ENCODE measurements at places on chromosomes 5 and 9.

GRCh38 chr9:92685022-92685421 is 15.1 kb upstream of the IPPK start:
- no peak for DNase-seq

DNA sequence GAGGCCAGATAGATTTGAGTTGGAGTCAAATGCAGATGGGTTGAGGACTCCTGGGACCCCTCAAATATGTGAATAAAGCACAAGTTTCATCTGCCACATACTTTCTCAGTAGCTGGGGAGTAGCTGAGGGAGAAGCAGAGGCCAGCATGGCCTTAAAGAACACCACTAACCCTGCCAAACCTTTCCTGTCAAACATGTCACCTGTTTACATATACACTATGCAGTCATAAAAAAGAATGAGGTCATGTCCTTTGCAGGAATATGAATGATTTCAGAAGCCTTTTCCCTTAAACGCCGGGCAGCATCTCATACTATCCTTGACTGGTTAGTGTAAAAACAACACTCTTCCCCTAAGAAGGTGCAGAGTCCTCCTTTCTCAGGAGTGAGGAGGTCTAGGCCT is 25.2 kb upstream of the HSD17B4 start:
- no peak for DNase-seq

DNA sequence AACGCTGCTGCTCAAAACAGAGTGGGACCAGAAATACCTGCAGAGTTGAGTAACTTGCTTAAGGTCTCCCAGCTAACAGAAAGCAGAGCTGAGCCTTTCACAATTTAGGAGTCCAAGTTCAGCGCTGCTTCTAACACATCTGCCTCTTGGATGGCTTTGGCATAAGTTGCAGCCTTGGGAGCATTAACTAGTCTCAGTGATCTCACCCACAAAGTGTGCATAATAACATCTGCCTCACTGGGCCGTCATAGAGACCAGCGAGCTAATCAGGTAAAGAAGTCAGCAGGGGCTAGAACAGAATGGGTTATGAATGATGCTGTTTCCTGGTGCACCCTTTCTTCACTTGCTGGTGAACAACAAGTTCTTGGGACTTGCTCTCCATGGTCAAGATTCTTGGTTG is 36.5 kb downstream of the WWC1 start:
- DNase-seq: no peak

GRCh38 chr5:102418531-102418930 is 80.3 kb downstream of the SLCO6A1 start:
- no peak for DNase-seq

- no peak for DNase-seq
Observed at GRCh38 chr5:119402555-119402954, 46.7 kb downstream of the TNFAIP8 start.

- DNase-seq: no peak
Observed at GRCh38 chr9:78928625-78929405, 631.9 kb downstream of the PSAT1 start.

- peak; percentile 31 for DNase-seq
Observed at GRCh38 chr5:75281716-75282465, 45.2 kb upstream of the ANKRD31 start.

DNA sequence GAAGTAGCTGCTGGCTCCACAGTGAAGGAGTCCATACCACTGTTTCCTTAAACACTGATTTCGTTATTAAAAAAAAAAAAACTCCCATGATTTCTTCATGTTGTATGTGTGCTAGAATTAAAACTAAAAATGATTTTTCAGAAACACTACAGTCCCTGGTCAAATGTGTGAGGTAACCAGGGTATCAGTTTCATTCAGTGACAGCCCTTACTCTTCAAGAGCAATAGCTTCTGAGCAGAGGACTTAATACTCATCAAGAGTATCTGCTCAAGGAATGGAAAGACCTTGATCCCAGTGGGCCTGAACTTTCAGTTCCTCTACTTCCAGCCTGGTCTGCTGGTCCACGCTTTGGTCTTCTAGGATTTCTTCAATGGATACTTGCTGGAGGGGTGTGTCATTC is 95.1 kb downstream of the BNC2 start:
- no peak for DNase-seq

DNA sequence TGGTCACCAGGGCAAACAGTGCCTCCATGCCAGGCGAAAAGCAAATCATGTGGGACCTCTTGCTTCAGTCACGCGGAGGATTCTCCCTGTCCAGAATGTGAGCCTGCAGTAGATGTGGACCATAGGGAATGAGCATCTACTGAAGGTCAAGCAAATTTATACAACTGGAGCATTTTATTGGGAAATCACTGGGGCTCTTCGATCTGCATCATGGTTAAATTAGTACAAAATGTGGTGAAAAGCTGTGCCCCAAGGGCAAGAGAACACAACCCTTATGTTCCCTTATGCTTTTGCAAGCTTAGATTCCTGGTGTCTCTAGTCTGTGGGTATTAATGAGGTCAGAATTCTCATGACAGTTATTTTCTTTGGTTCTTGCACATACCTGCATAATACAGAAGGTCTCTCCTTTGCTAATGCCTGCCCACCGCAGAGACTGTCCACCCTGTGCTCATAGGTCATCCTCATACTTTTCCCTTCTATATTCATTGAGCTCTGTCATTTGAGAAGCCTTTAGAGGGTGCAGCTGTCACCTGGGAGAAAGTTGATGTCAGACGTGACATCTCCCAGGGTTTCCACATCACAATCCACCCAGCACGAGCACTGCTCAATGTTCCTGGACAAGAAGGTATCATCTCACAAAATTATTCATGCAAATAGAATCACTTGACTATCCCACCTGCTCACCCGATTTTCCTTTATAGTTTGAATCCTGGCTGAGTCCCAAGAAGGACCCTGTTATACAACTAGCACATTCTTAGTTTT is 111.7 kb downstream of the NXNL2 start:
- peak; percentile 20 for DNase-seq

GRCh38 chr9:126700903-126701812 is 87.4 kb downstream of the LMX1B start:
- DNase-seq: no peak

GRCh38 chr5:77143998-77144836 is 57.1 kb upstream of the ZBED3 start:
- peak; percentile 61 for DNase-seq

DNA sequence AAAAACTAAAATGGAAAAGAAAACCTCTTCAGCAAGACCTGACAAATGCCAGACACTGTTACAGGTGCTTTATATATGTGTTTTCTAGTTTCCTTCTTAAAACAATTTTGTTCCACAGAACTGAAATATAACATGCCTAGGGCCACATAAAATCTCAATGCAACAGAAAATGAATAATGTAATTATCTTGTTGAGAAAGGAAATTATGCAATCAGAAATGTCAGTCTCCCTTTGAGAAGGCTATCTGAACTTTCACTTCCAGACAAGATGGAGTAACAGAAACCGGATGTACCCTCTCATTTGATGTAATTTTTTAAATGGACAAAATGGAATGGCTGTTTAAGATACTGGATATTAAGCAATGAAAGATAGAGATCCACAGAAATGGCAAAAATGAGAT is 79.2 kb downstream of the AGTPBP1 start:
- no peak for DNase-seq

- DNase-seq: no peak
Observed at GRCh38 chr5:124796495-124796894, 50.1 kb upstream of the ZNF608 start.

DNA sequence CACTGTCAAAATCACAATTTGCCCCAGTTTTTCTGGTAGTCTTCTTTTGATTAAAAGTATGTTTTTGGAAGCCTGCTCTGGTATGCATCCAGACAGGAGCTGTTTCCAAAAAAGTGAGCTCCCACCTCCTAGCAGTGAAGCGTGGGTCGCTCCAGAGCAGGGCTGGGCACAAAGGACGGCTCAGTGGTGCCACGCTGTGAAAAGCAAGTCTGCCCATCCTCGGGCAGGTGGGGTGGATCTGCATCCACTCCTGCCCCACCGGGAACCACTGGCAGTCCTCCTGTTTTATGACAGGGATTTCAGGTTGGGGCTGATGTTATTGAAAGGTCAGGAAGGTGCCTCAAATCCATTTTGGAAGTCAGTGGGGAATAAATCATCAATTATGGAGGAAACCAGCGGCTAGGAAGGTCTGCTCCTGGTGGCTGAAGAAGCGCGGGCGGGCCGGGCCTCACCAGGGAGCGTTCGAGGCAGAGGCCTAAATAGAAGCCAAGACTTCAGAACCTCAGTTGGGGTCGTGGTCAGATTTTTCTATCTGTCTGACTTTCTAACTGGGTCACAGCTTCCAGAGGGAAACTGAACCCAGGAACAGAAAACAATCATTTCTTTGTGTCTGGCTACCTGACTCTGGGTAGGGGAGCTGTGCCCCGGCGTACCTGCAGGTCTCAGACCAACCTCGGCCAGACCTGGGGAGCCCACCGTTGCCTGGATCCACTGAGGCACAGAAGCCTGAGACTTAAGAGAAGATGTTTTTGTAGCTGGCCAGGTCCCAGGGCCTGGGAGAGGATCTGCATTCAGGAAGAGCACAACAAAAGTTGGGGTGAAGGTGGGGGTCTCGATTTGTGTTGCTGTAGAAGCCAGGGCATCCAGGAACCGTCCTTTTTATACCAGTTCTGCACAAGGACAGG is 168.1 kb downstream of the PAX5 start:
- no peak for DNase-seq

DNA sequence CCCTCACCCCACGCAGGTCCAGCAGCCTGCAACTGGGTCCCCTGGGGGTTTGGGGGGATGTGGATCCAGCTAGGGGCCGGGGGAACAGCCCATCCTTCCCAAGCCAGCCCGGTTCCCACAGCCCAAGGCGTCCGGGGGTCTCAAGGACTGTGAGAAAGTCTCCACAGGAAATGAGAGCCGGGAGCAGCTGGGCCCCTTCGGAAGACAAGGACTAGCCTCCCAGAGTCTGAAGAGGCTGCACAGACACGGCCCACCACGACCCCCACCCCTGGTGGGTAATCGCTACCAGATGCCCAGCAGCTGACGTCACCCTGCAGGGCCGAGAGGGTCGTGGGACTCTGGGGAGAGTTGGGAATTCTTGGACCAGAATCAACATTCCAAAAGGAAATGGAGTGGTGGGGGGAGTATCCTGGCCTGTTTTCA is 10.5 kb downstream of the SH2D3C start:
- DNase-seq: no peak

DNA sequence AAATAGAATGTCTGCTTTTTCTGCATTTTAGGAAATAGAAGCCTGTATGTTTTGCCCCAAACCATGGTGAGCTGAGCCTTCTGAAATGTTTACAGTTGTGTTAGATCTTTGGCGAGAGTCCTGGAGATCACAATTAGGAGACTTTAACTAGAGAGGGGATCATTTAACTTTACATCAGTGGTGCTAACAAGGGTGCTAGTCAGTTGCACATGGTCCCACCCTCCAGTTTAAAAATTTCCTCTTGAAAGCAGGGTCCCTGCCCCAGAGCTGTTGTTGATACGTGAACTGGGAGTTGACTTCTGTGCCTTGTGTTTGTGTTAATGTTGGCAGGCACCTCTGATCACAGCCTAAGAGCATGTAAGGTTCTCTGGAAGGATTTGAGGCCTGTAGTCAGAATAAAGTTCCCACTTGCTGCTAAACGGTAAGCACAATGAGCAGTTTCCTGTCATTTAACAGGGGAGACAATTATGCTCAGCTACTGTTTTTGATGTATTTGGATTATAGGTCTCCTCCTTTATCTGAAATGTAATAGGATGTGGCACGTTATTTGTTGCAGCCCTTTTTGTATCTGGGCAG is 43.7 kb downstream of the RASGRF2 start:
- DNase-seq: no peak

GRCh38 chr9:29213417-29214153 is 1640.3 kb upstream of the C9orf72 start:
- no peak for DNase-seq

DNA sequence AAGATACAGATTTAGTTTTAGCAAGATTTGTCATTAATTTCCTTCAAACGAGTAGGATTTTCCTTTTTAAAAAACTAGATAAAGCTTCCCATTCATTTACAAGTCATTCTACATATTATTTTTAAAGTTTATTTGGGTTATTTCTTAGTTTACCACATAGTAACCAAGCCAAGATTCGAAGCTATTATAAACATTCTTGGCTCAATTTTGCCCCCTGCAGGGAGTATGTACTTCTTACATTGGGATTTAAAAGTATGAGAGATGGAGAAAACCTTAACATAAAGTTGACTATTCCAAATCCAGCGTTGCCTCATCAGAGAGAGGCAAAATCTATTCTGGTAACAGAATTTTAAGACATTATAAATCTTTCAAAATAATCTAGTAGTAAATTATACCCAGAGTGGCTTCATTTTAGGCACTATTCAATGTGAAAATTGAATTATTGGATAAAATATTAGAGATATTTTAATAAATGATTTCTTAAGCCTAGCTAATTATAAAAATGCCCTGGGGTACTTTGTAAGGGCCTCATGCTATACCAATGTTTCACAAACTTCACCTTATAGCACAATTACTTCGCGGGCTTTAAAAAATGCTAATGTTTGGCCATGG is 39.1 kb downstream of the FBN2 start:
- peak; percentile 8 for DNase-seq

- peak; percentile 44 for DNase-seq
Observed at GRCh38 chr5:72441094-72441723, 66.0 kb downstream of the ZNF366 start.

GRCh38 chr9:95874989-95875304 is 544 bp upstream of the ERCC6L2 start:
- DNase-seq: peak; percentile 45

GRCh38 chr5:133730866-133731265 is 118.5 kb upstream of the FSTL4 start:
- no peak for DNase-seq

DNA sequence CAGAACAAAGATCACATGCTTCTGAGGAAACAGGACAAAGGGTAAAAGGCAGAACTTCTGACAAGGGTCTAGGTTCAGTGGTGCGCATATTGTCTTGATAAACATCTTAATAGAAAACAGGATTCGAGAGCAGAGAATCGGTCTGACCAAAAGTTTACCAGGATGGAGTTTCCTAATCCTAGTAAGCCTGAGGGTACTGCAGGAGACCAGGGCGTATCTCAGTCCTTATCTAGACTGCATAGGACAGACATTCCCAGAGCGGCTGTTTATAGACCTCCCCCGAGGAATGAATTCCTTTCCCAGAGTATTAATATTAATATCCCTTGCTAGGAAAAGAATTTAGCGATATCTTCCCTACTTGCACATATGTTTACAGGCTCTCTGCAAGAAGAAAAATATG is 32.4 kb upstream of the TNFSF8 start:
- no peak for DNase-seq

DNA sequence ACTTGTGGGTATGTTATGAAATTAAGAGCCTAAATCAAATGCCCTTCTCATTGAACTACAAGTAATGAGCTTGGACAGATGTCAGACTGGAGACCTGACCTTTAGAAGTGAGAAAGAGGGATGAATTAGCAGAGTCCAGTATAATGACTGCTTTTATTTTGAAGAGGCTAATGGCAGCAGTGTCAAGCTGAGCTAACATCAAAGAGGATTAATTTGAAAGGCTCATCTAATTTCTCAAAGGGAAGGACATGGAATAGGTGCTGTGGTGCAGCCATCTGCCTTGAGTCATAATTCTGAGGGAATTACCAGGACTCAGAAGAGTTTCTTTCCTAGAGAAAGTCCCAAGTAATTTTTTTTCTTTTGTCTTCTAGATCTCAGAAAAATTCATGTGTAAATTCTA is 57.6 kb downstream of the FAM81B start:
- peak; percentile 36 for DNase-seq
